ENCODE measurements at places on chromosomes 4 and X.
A peak's percentile ranks its signal among the peaks of the same experiment; 100 is the strongest.

DNA sequence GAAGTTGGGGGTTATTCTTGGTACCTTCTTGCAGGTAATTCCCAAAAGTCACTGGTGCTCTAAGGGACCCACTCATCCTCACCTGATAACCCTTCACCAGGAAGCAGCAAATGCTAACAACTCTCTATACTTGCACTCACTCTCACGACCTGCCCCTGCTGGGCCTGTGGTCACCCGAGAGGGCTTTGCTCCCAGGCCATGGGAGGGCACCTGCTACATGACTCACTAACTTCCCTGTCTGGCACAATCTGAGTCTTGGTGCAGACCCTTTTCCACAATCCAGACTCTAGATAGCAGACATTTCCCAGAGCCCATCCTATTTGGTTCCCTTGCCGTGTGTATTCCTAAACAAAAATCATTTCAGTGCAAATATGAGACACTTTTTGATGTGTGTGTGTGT, 403.8 kb upstream of the FAT1 start:
- no peak for DNase-seq

- no peak for DNase-seq
Measured at GRCh38 chr4:65071564-65071963, 598.7 kb downstream of the EPHA5 start.

- DNase-seq = no peak
Measured at GRCh38 chr4:85925071-85925470, 434.8 kb downstream of the MAPK10 start.

GRCh38 chr4:124288706-124289486, 423.6 kb downstream of the ANKRD50 start:
- no peak for DNase-seq

DNA sequence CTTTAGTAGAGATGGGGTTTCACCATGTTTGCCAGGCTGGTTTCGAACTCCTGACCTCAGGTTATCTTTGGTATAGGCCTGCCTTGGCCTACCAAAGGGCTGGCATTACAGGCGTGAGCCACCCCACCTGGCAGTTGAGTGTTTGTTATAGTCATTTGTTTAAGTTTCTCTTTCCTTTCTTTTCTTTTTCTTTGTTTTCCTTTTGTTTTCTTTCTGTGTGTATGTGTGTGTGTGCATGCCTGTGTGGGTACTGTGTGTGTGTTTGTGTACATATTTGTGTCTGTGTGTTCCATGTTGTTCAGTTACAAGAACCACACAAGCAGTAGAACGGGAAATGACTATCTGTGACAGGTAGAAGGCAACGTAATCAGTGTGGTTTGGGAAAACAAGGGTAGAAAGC, 624.9 kb downstream of the FSTL5 start:
- DNase-seq = no peak

DNA sequence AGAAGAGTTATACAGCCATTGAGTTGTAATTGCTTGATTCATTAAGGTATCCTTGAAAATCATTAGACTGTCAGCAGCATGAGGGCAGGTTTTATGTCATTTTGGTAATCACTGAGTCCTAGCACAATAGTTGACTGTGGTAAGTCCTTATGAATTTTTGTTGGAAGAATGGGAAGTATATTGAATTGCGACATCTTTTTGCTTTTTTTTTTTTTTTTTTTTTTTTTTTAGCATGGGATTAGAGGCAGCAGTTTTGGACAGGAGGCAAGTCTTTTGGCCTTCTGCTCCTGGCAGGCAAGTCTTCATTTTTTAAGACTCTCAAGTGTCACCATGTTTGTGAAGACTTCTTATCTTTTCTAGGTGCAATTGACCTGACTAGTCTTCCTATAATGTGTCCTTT, 29.7 kb downstream of the PRRG1 start:
- DNase-seq = no peak

GRCh38 chr4:94889523-94889922, 131.8 kb downstream of the BMPR1B start:
- DNase-seq = no peak

GRCh38 chr4:22030307-22030706, 81.7 kb upstream of the KCNIP4 start:
- no peak for DNase-seq

DNA sequence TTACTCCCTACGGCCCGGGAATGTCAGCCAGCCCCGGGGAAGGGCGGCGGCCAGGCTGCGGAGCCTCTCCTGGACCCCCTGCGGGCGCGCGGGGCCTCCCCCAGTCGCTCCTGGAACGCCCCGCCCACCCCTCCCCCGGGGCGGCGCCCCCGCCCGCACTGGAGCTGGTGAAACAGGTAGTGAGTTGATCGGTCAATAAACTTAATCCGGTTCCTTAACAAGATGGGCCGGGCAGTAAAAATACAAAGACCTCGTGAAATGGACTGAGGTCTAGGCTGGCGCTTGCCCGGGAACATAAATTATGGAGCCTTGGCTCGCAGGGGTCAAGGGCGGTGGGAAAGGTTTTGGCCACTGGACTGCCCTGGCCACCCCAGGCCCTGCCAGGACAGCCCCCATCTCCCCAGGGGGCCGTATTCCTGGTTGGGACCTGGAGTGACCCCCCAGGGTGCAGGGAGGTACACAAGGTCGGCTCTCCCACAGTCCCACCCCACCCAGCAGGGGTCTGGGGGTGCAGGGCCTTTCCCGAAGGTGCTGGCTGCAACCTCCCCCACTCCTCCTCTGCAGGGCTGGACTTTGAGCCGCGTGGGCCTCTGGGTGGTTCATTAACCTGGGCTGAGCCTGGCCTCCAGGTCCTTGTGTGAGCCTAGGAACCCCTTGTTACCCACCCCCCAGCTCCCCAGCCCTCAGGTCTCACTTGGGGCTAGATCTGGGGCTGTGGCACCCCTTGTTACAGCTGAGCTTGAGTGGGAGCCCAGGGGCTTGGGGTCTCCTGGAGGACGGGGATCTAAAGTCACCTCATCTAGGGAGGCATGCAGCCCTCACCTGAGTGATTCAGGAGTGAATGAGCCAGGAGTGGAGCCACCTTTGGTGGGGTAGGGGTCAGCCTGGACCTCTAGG, 2.5 kb downstream of the FGFR3 start:
- no peak for DNase-seq

DNA sequence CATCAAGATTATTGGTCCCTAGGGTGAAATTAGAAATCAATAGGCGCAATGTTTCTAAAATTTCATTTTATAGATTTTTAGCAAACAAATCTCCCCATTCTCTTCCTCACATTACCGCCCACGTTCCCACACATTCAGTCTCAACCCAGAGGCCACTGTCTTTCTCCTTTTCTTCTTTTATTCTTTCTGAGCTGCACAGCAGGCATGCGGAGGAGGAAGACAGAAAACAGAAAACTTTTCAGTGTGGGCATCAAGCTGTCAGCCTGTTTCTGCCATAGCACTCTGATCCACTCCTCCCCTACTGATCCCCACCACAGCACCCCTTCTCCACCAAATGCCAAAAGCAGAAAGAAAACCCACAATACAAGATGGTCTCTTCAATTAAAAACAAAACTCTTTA, 94.8 kb upstream of the ADAMTS3 start:
- no peak for DNase-seq

GRCh38 chr4:17448689-17449088, 63.2 kb downstream of the QDPR start:
- no peak for DNase-seq

- DNase-seq = no peak
Measured at GRCh38 chr4:687971-688853, 739 bp downstream of the SLC49A3 start.

DNA sequence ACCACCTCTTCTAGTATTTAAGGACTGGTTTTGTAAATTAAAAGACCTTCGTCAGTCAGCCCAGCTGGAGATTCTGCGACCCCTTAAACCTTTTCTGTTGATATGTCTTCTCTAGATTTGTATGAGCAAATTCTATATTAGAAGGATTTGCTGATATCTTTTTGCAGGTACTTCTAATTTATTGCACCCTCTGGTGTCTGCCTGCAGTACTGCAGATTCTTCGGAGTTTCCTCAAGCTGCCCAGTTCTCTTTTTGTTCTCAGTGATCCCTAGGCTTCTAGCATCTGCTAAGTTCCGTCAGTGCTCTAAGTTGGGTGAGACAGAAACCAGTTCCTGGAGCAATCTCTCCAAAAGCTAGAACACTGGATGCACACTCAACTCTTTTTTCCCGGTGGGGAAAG, 545.2 kb downstream of the C4orf33 start:
- DNase-seq = peak; percentile 14

DNA sequence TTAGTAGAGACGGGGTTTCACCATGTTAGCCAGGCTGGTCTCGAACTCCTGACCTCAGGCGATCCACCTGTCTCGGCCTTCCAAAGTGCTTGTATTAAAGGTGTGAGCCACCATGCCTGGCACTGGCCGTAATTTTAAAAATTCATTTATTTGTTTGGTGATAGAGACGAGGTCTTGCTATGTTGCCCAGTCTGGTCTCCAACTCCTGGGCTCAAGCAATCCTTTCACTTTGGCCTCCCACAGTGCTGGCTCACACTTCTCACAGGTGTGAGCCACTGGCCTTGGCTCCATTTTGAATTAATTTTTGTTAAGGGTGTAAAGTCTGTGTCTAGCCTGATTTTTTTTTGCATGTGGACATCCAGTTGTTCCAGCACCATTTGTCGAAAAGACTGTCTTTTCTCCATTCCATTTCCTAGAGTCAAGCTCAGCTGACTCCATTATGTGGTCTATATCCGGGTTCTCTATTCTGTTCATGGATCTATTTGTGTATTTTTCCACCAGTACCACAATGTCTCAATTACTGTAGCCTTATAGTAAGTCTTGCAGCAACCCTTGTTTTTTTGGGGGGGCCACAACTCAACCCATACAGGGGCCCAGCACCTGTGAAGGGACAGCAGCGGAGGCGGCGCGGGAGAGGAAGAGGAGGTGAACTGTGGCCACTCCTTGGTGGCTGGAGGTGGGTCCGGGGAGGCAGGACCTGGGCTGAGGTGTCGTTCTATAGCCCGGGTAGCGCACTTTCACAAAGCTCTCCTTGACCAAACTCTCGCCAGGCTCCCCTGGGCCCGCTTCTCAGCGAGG, 1.5 kb upstream of the NSD2 start:
- peak; percentile 27 for DNase-seq

Measured in uterus (tissue), 4 donors.